ENCODE measurements at places on chromosomes 1 and 21.

DNA sequence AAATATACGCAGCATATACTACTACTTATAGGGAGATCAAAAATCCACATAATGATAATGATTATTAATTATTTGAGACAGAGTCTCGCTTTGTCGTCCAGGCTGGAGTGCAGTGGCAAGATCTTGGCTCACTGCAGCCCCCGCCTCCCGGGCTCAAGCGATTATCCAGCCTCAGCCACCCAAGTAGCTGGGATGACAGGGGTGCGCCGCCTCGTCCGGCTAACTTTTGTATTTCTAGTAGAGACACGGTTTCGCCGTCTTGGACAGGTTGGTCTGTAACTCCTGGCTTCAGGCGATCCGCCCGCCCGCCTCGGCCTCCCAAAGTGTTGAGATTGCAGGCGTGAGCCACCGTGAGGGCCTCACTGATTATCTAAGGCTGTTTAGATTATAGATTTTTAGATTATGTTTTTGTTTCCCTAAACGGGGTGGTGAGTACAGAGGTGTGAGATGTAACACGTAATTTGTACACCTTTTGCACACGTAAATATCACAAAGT, 548 bp upstream of the SLC25A33 start:
- DNase-seq, result no peak

GRCh38 chr1:30684881-30685795, 38.2 kb downstream of the MATN1 start:
- DNase-seq, result peak; percentile 94

GRCh38 chr1:226277897-226278296, 31.1 kb downstream of the LIN9 start:
- DNase-seq, result no peak

GRCh38 chr1:78408810-78409209, 82.0 kb upstream of the PTGFR start:
- no peak for DNase-seq

- DNase-seq, result no peak
Observed at GRCh38 chr1:233140499-233140898, 155.0 kb downstream of the PCNX2 start.

- no peak for DNase-seq
Observed at GRCh38 chr1:226107471-226108460, 45.2 kb downstream of the H3-3A start.

DNA sequence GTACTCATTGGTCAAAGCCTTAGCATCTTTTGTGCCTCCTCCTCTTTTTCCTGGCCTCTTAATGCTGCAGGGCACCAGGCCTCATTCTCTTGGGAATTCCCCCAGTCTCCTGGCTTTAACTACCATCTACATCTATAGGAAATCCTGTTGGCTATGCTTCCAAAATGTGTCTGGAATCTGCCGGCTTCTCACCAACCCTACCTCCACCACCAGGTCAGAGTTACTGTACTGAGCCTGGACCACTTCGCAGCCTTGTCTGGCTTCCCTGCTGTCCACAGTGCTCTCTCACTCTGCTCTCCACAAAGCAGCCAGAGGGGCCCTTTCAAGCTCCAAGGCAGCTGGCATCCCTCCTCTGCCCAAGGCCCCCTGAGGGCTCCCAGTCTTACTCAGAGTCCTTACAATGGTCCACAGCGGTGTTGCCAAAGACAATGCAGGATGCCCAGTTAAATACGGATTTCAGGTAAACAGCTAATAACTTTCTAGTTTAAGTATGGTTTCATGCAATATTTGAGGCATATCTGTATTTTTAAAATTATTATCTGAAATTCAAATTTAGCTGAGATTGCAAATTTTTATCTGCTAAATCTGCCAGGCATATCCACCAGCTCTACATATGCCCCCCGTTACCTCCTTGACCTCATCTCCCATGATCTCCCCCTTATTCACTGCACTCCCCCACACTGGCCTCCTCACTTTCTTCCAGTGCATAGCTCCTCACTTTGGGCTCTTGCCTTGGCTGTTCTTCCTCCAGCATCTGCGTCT, 34.5 kb upstream of the FAM163A start:
- DNase-seq, result no peak

DNA sequence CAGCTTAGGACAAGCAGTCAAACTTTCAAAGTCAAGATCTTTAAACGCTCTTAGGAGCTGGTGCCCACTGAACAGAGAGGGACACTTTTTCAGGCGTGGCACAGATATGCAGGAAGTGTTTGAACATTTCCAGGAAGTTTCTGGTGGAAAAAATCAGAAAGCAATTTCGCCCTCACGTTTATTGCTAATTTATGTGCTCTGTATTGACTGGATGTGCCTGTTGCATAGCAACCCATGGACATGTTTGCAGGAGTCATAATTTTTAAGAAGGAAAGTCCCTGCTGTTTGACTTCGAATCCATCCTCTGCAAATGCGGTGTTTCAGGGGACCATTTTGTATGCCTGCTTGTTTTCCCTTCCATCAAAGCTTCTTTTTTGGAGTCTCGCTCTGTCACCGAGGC, 239.9 kb upstream of the IRF2BP2 start:
- no peak for DNase-seq

DNA sequence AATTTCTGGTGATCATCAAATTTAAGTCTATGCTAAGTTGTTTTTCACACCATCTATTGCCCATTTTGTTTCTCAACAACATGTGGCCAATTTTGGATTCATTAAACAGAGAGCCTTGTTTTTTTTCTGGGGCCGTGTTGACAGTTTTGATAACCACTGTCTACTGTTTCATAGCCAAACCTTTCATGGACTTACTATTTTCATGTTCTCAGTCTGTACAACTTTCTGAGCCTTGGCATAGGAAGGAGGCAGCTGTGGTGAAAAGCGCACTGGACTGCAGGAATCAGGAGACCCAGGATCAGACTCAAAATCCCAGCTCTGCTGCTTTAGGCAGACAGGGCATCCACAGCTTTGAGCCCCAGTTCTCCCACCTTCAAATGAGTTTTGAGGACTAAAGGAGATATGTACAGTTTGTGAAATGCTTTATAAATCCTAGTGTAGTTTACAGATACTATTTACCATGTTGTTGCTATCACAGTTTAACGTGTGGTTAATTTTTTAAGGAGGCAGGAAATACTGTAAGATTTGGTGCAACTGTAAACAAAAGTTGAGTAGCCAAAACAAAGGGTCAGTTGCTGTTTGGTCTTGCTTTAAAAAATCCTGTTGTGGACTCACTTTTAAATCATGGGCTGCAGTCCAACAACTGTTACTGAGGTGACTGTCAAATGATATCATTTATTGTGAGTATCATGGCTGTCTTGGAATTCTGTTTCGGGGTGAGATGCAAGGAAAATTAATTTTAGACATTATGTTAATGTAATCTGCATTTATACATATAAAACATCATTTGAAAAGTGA, 2.9 kb downstream of the MACO1 start:
- no peak for DNase-seq

Measured in progenitor cell of endocrine pancreas (in vitro differentiated cells).